IMR-90 (cell line): ENCODE measurements at places on chromosomes 13 and 19. TPM values are rescaled to one million over a fixed set of nuclear protein-coding genes. Genes with fewer than 3 reads are reported as not detected.
A peak's percentile ranks its signal among the peaks of the same experiment; 100 is the strongest.

GRCh38 chr19:35013041-35013819, 13.1 kb downstream of the GRAMD1A start:
- DNase-seq = peak; percentile 57

FCER2 gene
- not detected in 2 replicates for total RNA-seq

LGALS14 gene
- not detected in 2 replicates for total RNA-seq

GRCh38 chr13:60448907-60449510, 52.0 kb downstream of the TDRD3 start:
- DNase-seq = peak; percentile 68

GRCh38 chr13:91904005-91904404, 505.6 kb downstream of the GPC5 start:
- no peak for DNase-seq

LRP3 gene
- 8.4 and 8.6 TPM in 2 replicates for total RNA-seq

MBD3L3 gene
- not detected in 2 replicates for total RNA-seq

FCAR gene
- not detected in 2 replicates for total RNA-seq

GRCh38 chr13:80931766-80932165, 590.8 kb upstream of the SPRY2 start:
- no peak for DNase-seq

ZNF578 gene
- 2.8 and 4.1 TPM in 2 replicates for total RNA-seq

GRCh38 chr19:46388311-46389095, 24.9 kb downstream of the CCDC8 start:
- DNase-seq = no peak

DNA sequence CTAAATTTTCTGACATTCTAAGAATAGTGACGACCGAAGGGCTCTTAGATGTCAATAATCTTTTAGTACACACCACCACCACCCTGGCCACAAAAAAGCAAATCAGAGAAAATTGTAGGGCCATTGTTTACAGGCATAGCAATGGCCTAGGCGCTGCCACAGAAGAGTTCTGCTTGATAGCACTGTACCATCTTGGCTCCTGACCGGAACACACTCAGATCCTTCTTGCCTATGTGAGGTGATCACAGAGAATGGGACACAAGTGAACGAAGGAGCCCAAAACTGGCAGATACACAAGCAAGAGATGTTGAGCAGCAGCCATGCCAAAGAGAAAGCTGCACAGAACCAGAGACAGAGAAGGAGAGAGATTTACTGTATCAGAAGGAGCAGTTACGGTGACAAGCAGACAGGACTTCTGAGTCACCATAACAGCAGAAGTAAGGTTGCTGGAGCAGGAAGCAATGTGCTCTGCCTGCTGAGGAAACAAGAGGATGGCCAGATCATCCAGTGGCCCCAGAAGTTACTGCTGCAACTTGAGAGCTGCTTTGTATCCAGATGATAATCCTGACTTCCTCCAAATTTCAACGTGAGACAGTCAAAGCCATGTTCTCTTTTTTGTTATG, 105.2 kb downstream of the SLITRK6 start:
- peak; percentile 44 for DNase-seq

GRCh38 chr13:103663996-103664395, 597.8 kb upstream of the SLC10A2 start:
- no peak for DNase-seq

GRCh38 chr13:84466461-84466860, 584.2 kb upstream of the SLITRK1 start:
- DNase-seq = no peak
